Activated T-helper 2 cell treated with anti-CD3 and anti-CD28 coated beads, Interferon-gamma antibody, Interleukin-2, Interleukin-4, amounts not matched to agents 10 μg/mL and 5 μg/mL and 100 μg/mL, durations not matched to agents 14 hours and 24 hours and 36 hours (primary cell): ENCODE measurements at places on chromosomes 2 and 18.
A peak's percentile ranks its signal among the peaks of the same experiment; 100 is the strongest.

DNA sequence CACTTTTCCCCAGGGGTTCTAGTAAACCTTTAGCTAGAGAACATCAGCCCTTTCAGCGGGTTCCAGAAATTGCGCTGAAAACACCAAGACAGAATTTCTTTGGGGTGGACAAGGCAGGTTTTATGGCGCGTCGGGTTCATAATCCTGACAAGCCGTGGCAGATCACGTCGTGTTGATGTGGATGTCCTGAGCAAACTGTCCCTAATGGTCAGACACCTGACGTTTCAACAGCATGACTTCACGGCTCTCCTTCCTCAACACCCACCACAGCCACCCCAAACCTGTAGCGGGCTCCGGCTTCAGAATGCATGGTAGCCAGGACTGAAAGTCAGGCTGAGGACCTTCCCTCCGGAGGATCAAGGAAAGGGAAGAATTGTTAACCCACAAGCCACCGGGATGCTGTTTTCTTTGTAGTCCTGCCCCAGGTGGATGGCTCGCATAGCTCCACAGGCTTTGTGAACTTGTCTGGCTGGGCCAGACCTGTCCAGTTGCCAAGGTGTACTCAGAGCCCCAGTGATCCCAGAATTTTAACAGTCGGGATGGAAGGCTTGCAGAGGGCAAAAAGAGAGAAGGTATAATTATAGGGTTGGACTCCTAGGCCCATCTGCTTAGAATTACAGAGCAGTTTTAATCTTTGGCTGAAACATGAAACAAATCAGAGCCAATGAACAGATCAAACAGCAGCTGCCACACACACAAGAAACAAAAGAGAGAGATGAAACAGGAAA, 1.5 kb downstream of the APCDD1 start:
- H3K36me3 ChIP-seq = no peaks in the 10 kb centered on the region
- H3K4me1 ChIP-seq = peaks cover 2% of the 10 kb centered on the region
- H3K27ac ChIP-seq = no peak overlapping the region
- peaks cover 64% of the 10 kb centered on the region for H3K27me3 ChIP-seq
- peak overlapping the region; percentile 42 for H3K4me3 ChIP-seq
- no peak for DNase-seq

DNA sequence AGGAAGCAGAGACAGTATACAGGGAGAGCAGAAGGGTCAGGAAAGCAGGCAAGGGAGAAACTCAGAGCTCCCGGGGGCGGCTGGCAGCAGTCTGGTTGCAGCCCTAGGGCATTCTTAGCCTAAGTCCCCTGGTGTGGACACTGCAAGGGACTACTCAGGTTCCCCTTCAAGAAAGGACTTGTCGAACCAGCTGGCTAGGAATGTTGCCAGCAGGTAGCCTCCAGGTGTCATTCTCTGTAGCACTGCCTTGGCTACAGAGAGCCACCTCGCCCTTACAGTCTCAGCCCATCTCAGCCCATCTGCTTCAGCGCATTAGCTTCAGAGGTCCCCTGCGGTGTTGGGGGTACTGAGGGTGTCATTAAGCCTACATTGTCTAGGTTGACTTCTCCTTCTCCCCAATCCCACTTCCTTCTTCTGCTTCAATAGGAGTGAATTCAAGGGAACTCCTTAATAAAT, 11.3 kb upstream of the TMSB10 start:
- H3K36me3 ChIP-seq = peaks cover 3% of the 10 kb centered on the region
- H3K4me1 ChIP-seq = peaks cover 51% of the 10 kb centered on the region
- H3K27ac ChIP-seq = peak overlapping the region; percentile 84
- DNase-seq = no peak
- peak overlapping the region; percentile 26 for H3K4me3 ChIP-seq

- H3K4me1 ChIP-seq = peaks cover 3% of the 10 kb centered on the region
- no peak overlapping the region for H3K4me3 ChIP-seq
- H3K36me3 ChIP-seq = no peaks in the 10 kb centered on the region
- peaks cover 9% of the 10 kb centered on the region for H3K27me3 ChIP-seq
- no peak overlapping the region for H3K27ac ChIP-seq
Measured at GRCh38 chr18:34787931-34788532, 77.9 kb downstream of the DTNA start.

DNA sequence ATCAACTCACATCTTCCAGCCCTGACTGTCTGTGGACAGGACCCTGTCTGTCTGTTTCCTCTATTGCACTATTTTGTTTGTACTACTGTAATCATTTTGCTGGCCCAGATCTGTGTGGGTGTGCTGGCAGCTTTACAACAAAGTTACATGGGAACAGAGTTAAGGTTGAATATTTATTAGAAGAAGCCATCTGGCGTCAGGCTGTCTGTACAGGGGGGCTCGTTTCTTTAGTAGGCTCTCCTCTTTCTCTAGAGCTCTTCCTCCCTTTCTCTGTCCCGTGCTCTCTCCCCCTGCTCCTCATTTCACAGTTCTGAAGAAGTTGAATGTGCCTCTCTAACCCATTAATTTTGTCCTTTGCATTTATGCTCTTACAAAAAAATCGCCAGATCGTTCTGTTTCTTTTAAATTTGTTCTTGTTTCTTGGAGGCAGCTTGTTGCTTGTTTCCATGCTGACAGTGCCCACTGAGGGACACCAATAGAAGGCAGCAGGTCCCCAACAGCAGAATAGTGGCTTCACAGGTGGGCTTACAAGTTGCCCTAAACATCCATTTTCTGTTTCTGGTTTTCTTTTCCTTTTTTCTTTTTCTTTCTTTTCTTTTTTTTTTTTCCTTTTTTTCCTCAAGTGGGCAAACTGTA, 315.2 kb upstream of the ZEB2 start:
- DNase-seq = no peak
- no peaks in the 10 kb centered on the region for H3K36me3 ChIP-seq
- H3K27ac ChIP-seq = no peak overlapping the region

DNA sequence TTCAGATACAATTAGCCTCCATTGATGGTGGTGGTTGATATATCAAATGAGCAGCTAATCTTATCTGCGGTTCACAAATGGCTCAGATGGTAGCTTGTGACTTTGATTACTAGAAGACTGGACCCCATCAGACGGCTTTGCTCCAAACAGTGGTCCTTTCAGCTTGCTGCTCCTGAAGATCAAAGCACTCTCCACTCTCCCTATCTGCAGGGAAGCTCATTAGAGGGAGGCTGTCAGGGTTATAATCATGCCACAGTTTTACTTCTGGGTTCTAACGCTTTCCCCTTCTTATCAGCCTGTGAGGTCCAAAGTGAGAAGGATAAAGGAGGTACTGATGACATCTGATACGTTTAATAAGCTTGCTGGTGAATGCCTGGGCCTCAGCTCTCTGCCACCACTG, 247.1 kb upstream of the NT5C1B start:
- no peaks in the 10 kb centered on the region for H3K27me3 ChIP-seq
- H3K4me1 ChIP-seq = no peaks in the 10 kb centered on the region
- H3K36me3 ChIP-seq = no peaks in the 10 kb centered on the region
- H3K27ac ChIP-seq = no peak overlapping the region
- H3K4me3 ChIP-seq = no peak overlapping the region
- no peak for DNase-seq

DNA sequence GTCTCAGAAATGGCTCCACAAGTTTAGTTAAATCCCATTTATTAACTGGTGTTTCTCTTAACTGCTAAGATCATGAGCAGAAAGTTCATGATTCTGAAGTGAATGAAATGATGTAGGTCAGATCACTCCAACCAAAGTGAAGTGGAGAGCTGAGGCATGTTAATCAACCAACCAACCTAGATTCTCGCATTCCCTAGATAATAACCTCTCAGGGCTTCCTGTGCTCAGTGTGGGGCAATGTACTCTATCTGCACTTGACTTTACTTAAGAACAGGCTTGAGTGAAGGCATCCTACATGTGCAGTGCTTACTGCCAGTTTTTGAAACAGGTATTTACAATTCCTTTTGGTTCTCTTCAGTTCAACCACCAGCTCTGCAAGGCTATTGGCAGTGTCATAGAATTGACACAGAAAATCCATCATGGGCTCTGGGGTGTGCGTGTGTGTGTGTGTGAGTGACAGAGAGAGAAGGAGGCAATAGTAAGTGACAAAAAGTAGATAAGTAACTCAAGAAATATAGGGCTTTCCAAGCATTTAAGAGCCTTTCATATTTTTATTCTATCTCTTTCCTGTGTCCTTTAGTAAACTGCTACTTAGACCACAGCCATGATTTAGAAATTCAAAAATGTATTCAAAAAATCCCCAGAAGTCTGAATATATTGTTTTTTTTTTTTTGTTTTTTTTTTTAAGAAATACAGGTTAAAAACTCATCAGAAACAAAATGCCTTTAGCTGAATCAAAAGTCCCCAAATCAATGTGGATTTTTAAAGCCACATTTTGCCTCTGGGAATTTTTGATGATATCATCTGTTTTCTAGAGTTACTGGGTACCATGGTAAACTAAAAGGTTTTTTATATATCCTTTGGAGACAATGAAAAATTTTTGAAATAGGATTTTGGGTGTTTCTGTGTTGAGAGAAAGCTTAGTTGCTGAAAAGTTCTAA, 28.6 kb downstream of the DOCK10 start:
- H3K4me3 ChIP-seq = no peak overlapping the region
- DNase-seq = no peak
- peak overlapping the region; percentile 34 for H3K27ac ChIP-seq
- H3K27me3 ChIP-seq = no peaks in the 10 kb centered on the region
- H3K36me3 ChIP-seq = peaks cover 25% of the 10 kb centered on the region
